Aorta (tissue), 5 donors: ENCODE measurements at places on chromosomes 4 and X. TPM values are rescaled to one million over a fixed set of nuclear protein-coding genes. Genes with fewer than 3 reads are reported as not detected.

EFNB1 gene
- 5.6 TPM for polyA plus RNA-seq

WFS1 gene
- polyA plus RNA-seq: 42.4 TPM

KLHL2 gene
- 40.3 TPM for polyA plus RNA-seq

SHOX gene
- not detected for polyA plus RNA-seq

SPATA18 gene
- 6.4 TPM for polyA plus RNA-seq

GRCh38 chrX:40152173-40152711 lies 54.5 kb upstream of the BCOR start:
- H3K27me3 ChIP-seq: no peaks in the 10 kb centered on the region
- H3K4me1 ChIP-seq: no peaks in the 10 kb centered on the region
- no peak for DNase-seq

DNA sequence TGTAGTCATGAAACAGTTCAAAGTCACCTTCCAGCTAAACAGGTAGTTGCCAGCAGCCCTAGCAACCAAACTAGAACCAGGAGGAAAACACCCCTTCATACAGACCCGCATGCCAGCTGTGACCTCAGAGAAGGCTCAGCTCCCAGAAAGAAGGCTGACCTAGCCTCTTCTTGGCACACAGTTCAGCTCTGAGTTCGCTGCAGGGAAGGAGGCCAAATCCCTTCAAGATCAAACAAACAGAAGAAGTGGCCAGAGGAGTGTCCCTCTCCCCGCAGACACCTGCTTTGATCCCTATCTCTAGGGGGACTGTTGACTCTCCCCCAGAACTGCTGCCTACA lies 56.0 kb downstream of the HADH start:
- no peak overlapping the region for H3K27ac ChIP-seq
- peaks cover 2% of the 10 kb centered on the region for H3K36me3 ChIP-seq
- peak; percentile 75 for DNase-seq
- H3K4me1 ChIP-seq: peaks cover 3% of the 10 kb centered on the region

GRCh38 chr4:161248880-161249279 lies 914.9 kb downstream of the FSTL5 start:
- H3K27me3 ChIP-seq: no peaks in the 10 kb centered on the region
- no peaks in the 10 kb centered on the region for H3K4me1 ChIP-seq
- no peak overlapping the region for H3K27ac ChIP-seq
- H3K36me3 ChIP-seq: no peaks in the 10 kb centered on the region

DNA sequence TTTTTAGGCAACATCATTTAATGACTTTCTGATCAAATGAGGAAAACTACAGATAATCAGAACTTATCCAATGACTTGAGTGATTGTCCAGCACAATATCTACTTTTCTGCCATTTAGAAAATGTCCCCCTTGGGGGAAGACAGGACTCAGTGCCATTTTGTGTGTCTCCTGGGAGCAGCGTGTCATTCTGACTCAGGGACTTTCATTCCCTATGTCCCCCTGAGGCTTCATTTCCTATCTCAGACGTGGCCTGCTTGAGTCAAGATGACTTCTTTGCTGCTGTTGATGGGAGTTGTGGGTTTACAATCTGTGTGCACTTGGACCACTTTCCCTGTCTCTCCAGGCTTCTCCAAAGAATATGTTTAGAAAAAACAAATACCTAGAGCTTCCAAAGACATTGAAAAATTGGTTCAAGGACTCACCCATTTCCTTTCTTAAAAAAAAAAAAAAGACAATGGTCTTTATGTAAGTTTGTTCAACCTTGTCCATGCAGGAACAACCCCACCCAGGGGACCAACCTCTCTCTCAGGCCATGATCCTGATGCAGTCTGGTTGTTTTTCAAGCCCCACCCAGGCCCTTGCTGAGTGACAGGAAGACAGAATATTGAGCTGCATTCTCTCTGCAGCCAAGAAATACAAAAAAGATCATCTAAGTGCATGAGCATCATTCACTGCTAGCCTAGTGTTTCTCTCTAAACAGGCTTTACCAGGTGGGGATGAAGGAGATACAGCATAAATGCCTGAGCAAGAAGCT lies 34.3 kb upstream of the TMEM154 start:
- no peak for DNase-seq
- no peak overlapping the region for H3K27ac ChIP-seq

GRCh38 chr4:120228086-120228485 lies 161.4 kb upstream of the MAD2L1 start:
- H3K4me3 ChIP-seq: no peak overlapping the region
- no peaks in the 10 kb centered on the region for H3K4me1 ChIP-seq

DNA sequence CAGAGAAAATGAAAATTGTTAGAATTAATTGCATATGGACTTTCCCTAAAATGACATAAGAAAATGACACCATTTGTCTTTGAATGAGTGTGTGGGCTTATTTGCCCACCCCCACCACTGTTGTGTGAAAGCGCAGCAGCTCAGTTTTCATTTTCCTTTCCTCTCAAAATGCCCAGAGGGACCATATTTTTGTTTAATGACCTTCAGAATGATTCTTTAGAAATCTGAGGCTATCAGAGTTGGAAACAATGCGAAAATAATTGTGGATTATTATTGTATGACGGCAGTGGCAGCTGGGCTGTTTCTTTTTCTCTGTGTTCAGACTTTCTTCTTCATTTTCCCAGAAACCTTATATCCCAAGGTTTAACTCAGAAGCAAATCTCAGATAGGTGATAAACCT lies 44.6 kb upstream of the TEX13A start:
- no peak overlapping the region for H3K27ac ChIP-seq
- no peaks in the 10 kb centered on the region for H3K27me3 ChIP-seq
- H3K36me3 ChIP-seq: no peaks in the 10 kb centered on the region
- H3K4me1 ChIP-seq: no peaks in the 10 kb centered on the region

DNA sequence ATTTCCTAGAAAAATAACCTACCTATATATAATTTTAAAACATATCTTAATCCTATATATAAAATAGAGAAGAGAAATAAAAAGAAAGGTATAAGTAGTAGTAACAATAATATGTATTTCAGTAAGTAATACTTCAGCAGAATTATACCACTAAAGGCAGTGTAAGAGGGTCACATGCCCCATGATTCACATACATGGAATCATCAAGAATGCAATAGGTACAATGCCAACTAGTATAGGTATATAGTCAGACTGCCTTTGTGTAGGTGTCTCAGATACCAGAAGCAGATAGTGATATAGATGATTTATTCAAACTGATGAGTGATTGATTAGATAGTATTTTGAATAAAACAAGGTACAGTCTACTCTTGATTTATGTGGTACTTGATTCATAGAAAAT lies 9.4 kb downstream of the AIMP1 start:
- no peaks in the 10 kb centered on the region for H3K36me3 ChIP-seq
- no peaks in the 10 kb centered on the region for H3K27me3 ChIP-seq
- H3K4me3 ChIP-seq: no peak overlapping the region
- no peak for DNase-seq
- no peak overlapping the region for H3K27ac ChIP-seq

- H3K36me3 ChIP-seq: no peaks in the 10 kb centered on the region
- H3K4me1 ChIP-seq: no peaks in the 10 kb centered on the region
- no peaks in the 10 kb centered on the region for H3K27me3 ChIP-seq
- no peak for DNase-seq
- H3K4me3 ChIP-seq: no peak overlapping the region
- no peak overlapping the region for H3K27ac ChIP-seq
Observed at GRCh38 chr4:109010521-109010920, 247.7 kb upstream of the ETNPPL start.

- no peak for DNase-seq
- no peak overlapping the region for H3K27ac ChIP-seq
- H3K4me3 ChIP-seq: no peak overlapping the region
- H3K36me3 ChIP-seq: no peaks in the 10 kb centered on the region
- no peaks in the 10 kb centered on the region for H3K27me3 ChIP-seq
Observed at GRCh38 chr4:56622176-56622575, 58.9 kb downstream of the HOPX start.

- no peaks in the 10 kb centered on the region for H3K4me1 ChIP-seq
- H3K27me3 ChIP-seq: no peaks in the 10 kb centered on the region
- H3K27ac ChIP-seq: peak overlapping the region; percentile 31
Observed at GRCh38 chrX:102154900-102155805, 624 bp downstream of the BEX5 start.

- no peak overlapping the region for H3K4me3 ChIP-seq
- no peak overlapping the region for H3K27ac ChIP-seq
- H3K27me3 ChIP-seq: no peaks in the 10 kb centered on the region
- no peaks in the 10 kb centered on the region for H3K4me1 ChIP-seq
- H3K36me3 ChIP-seq: peaks cover 7% of the 10 kb centered on the region
- DNase-seq: no peak
Observed at GRCh38 chr4:102593147-102593546, 92.0 kb downstream of the NFKB1 start.

GRCh38 chrX:7132335-7133049 lies 15.0 kb upstream of the STS start:
- H3K4me1 ChIP-seq: no peaks in the 10 kb centered on the region
- H3K27me3 ChIP-seq: no peaks in the 10 kb centered on the region
- H3K36me3 ChIP-seq: no peaks in the 10 kb centered on the region
- no peak overlapping the region for H3K4me3 ChIP-seq
- DNase-seq: peak; percentile 54

- no peaks in the 10 kb centered on the region for H3K4me1 ChIP-seq
- no peak overlapping the region for H3K27ac ChIP-seq
- no peaks in the 10 kb centered on the region for H3K36me3 ChIP-seq
- H3K4me3 ChIP-seq: no peak overlapping the region
- no peaks in the 10 kb centered on the region for H3K27me3 ChIP-seq
- no peak for DNase-seq
Observed at GRCh38 chr4:5815641-5816040, 77.2 kb downstream of the CRMP1 start.
